ENCODE measurements at places on chromosomes 11 and 22.

GRCh38 chr11:26078231-26078821 is 253.6 kb upstream of the ANO3 start:
- no peak for DNase-seq

GRCh38 chr11:69638941-69639681 is 1.8 kb upstream of the CCND1 start:
- peak; percentile 77 for DNase-seq

DNA sequence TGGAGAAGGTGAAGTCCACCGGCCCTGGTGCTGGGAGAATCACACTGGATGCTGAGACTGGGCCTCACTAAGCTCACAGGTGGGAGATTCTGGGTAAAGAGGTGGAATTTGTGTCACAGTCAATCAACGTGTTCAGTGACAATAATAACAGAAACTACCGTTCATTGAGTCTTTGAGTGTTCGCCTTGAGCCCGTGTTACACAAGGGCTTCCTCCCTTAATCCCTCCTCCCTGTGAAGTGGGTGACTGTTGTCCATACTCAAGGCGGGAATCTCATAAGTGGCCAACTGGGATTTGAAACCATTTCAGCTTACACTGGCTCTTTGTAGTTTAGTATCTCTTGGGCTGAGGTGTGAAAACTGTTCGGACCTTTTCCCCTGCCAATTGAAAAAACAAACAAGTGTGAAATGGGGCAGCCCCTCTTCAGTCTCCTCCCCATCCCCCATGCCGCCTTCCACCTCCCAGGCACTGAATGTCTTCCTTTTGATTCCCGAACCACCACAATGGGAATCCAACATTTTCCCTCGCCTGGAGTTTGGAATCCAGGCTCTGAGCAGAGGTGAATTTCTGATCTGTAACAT is 502.4 kb downstream of the MIAT start:
- no peak for DNase-seq

DNA sequence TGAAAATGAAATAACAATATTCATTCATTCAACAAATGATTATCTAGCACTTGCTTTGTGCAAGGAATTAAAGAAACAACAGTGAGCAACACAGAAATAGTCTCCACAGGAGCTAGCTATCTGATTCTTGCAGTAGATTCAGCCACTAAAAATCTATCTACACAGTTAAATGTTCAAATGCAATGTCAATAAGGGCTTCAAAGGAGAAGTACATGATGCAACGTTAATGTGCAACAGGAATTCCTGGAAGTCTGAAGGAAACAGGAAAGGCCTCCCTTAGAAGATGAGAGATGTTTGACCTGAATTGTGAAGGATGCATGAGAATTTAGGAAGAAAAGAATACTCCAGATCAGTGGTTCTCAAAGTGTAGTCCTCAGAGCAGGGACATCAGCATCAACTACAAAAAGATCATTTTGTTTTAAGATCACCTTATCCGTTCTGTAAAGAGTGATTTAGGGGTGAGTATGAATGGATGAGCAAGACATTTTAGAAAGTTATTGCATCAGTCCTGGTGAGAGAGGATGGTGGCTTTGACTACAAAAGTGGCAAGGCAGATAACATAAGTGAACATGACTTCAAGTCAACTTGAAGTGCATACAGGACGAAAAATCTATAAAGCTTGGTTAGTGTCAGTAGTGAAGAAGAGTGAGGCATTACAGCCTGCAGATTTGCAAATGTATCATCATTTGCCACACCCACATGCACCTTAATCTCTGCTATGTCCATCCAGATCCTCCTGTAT is 96.0 kb downstream of the ETS1 start:
- no peak for DNase-seq

DNA sequence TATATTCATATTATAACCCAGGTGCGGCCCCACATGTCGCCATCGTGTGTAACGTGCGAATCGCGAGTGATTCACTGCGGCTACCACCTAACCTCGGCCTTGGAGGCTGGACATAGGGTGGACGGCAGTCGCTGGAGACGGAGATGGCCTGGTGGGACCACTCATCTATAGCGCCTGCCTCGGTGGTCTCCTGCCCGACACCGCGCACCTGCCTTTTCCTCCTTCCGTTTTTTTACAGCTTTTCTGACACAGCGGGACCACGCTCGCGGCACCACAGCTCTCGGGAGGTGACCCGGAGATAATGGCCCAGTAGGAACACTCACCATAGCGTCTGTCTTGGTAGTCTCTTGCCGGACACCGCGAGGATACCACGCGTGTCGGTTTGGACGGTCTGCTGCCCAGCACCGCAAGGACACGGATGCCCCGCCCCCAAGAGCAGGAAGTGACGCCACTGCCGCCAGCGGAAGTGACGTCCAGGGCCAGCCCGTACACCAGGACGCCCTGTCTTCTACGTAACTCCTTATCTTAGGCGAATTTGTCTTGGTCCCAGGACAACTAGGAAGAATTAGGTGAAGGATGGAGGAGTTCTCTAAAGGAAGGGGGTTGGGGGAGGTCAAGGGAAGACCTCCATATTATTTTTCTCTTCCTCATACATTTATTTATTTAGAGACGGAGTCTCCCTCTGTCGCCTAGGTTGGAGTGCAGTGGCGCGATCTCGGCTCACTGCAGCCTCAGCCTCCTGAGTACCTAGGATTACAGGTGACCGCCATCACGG is 6.4 kb downstream of the SNU13 start:
- peak; percentile 72 for DNase-seq
